ENCODE measurements at places on chromosomes 6 and 20.

DNA sequence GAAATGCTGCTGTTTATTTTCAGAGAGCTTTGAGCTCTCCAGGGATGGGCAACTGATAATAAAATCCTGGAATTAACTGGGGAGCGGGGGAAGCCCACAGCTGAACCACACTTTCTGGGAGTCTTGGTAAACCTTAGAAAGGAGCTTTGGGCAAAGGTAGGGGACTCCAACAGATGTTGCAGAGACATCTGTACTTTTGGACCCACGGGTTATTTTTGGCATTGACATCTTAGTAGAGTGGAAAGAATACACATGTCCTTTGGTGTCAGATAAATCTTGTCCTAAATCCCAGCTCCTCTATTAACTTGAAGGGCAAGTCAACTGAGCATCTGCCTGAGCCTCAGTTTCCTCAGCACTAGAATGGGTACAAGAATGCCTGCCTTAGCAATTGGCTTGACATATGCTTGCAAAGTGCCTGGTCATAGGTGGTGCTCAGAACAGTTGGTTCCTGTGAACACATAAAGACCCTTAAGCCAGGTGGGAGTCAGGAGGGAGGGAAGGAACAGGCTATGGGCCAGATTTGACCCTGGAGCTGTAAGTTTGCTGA, 5.8 kb downstream of the SLC22A3 start:
- no peak for DNase-seq

GRCh38 chr6:169489563-169490245, 212.1 kb downstream of the WDR27 start:
- DNase-seq = no peak

- no peak for DNase-seq
Observed at GRCh38 chr20:38115205-38115604, 49.9 kb downstream of the TGM2 start.

DNA sequence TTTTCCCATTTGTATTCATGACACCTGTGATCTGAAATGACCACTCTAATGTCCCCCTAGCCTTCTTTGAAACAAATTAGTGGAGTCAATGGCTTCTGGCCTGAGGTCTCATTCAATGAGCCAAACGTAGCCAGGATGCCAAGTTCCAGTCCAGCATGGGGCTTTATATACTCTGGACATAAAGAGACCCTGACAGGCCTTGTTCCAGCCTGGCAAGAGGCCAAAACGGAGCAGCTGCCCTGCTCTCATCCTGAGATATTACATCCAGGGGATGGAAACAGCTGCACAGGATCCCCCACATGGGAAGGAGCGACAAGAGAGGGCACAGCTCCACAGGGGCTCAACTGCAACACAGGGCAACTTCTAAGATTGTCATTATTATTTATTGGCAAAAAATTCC, 437.8 kb downstream of the CDH26 start:
- no peak for DNase-seq

DNA sequence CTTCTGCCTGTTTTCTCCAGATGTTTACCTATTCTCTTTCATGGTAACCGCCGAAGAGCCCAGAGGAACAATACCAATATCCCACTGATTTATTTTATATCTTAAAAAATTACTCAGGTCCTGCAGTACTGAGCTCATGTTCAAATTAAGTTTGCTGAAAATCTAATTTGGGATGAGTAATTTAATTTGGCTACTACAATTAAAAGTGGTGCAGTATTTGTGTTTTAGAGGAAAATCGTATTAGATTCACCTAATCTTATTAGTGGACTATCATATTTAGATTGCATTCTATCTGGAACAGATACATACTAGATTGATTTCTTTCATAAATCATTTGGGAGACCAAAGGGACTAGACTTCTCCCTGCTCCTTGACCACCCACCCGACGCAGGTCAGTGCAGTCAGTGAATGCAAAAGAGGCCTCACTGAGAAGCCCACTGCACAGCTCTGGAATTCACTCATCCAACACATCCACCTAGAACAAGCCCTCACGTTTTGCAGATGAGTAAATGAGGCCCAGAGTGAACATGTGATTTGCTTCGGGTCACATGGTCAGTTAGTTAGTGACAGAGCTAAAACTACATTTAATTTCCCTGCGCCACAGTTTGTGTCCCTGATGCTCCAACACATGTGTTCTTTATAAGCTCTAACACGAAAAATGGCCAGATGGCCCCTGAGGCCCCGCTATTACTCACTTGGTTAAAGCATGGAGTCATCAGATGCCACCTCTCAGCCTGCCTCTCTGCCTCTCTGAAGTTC, 101.8 kb downstream of the TRERF1 start:
- no peak for DNase-seq

DNA sequence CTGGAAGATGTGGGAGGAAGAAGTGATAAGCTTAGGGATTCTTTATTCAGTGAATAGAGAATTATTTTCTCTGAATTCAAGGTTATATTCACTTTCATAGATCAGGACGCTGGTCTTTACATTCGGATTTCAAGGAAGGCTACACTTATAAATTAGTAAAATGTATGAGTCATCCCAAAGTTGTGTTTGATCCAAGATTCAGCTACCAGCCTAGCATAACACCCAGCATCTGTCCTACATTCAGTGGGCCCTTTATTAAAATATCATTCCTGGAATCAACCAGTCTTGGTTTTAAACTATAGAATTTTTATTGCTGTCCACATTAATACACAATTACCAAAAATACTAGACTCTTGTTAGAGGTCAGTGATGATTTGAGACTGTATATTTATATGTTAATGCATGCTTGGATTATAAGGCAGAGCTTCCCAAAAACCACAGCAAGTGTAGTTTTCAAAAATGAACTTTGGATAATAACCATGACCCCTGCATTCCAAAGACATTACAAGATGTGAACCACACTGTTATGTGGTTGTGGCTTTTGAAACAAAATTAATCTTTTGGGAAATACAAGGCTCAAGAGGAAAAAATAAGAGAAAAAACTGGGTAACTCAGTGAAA, 210.7 kb upstream of the CNR1 start:
- no peak for DNase-seq

DNA sequence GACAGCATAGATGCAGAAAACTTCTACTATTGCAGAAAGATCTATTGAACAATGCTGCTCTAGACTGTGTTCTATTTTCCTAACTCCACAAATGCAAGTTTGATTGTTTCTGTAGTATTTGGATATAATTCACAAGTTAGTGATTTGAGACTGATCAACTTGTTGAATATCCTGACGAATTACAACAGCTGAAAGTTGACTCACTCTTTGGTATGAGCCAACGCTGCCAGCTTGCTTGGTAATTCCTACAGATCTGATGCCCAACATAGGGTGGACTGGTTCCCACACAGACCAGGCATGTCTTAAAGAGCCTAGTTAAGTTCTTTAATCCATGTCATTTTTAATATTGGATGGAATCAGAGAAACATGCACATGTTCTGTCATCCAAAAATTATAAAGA, 231.0 kb upstream of the RAB32 start:
- DNase-seq = no peak

DNA sequence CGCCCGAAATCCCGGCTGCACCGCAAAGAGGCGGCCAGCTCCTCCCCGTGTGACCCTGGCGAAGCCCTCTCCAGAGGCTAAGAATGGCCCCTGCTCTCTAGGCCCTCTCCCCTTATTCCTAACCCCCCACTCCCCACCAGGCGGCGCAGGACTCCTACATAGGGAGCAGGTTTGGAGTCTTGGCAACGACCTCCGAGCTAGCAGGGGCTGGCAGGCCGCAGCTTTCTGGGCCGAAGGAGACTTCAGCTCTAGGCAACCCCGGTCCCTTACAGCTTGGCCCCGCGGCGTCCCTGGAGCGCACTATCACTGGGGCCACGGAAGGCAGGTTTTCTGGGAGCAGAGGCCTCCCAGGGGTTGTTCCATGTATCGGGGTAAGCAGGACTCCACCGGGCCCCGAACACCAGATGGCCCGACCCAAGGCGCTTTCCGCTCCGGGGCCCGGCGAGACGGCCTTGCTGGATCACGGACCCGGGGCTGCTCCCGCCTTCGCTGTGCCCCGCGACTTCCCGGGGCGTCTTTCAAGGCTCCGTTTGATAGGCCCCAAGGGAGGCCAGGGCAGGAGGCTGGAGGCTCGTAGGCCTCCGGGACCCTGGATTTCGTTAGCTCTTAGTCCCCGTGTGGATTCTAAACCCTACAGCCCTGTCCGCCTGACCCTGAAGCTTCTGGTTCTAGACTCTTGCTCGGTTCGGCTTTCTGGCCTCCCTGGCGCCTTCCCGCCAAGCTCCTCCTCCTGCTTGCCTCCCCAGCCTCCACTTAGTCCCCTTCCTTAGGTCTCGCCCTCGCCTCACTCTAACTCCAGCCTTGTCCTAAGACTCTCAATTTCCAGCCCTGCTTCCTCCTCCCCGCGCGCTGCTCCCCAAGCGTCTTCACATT, 1.9 kb downstream of the SLC32A1 start:
- DNase-seq = no peak

GRCh38 chr20:4794846-4795245, 73.1 kb downstream of the PRND start:
- DNase-seq = no peak

DNA sequence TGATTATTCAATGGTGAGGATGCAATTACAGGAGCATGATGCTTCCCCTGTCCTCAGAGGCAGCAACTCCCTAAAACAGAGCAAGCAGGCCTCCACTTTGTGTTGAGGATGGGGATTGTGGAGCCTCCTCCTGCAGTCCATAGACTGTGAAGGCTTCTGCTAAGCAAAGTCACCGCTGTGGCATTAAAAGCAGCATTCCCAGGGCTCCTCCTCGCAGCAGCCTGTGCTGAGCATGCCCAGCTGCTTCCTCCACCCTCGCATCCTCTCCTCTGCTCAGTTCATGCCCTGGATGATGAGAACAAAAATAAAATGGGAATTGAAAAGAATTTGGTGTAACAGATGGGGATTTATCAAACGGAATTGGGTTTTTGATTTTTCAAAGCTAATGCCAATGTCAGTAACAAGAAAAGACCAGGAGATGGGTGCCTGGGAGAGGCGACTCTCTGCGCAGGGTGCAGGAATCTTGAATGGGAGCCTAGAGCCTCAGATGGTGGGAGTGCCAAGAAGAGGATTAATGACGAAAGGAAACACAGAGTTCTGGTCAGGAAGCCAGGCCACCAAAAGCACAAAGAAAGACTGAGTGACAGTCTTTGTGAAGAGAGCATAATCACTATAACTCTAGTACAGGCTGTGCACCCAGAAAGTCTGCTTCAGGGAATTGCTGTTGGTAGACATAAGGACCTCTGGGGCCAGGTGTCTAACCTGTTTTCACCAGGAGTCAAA, 347.6 kb downstream of the TPBG start:
- no peak for DNase-seq

GRCh38 chr20:37335642-37336368, 10.1 kb upstream of the SRC start:
- no peak for DNase-seq
